ENCODE measurements at places on chromosomes 5 and 9. TPM values are rescaled to one million over a fixed set of nuclear protein-coding genes. Genes with fewer than 3 reads are reported as not detected.

The FSD1L gene
- total RNA-seq: 10.3 TPM

The NOL8 gene
- total RNA-seq: 24.3 TPM

The C5orf63 gene
- 2.5 TPM for total RNA-seq

The ADCY2 gene
- total RNA-seq: 0.15 TPM

The TAF11L11 gene
- total RNA-seq: not detected

The PCDHGA11 gene
- total RNA-seq: 23.0 TPM

The STPG3 gene
- total RNA-seq: 0.66 TPM

The TTC39B gene
- 15.7 TPM for total RNA-seq

The WDR31 gene
- total RNA-seq: 4.0 TPM

The TXNDC8 gene
- not detected for total RNA-seq

The SNCB gene
- total RNA-seq: 0.33 TPM

The MED27 gene
- 18.6 TPM for total RNA-seq

The NMUR2 gene
- total RNA-seq: not detected

The SH3GL2 gene
- 0.15 TPM for total RNA-seq

The KLF9 gene
- 31.3 TPM for total RNA-seq

The RAD17 gene
- 26.3 TPM for total RNA-seq

The SLC4A9 gene
- total RNA-seq: not detected

The FGF1 gene
- 2.6 TPM for total RNA-seq

The PCDHGB3 gene
- 7.1 TPM for total RNA-seq

The FOXI1 gene
- not detected for total RNA-seq
